ENCODE measurements at places on chromosomes 5 and 9.
A peak's percentile ranks its signal among the peaks of the same experiment; 100 is the strongest.

DNA sequence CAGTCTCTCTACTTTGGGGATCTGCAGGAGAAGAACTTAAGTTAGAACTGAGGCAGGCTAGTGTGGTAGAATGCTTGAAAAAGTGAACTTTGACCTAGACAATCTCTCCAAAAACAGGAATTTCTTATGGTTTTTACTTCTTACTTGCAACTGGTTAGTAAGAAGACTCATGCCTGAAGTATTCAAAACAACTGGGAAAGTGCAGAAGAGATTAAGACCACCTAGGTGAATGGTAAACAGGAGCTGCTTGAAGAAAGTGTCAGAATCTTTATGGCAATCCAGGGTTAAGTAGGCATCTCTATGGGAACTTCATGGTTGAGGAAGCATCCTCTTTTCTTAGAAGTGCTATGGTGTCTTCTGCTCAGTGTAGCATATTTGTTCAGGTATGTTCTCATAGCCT, 428.6 kb upstream of the TLE4 start:
- no peak for DNase-seq

DNA sequence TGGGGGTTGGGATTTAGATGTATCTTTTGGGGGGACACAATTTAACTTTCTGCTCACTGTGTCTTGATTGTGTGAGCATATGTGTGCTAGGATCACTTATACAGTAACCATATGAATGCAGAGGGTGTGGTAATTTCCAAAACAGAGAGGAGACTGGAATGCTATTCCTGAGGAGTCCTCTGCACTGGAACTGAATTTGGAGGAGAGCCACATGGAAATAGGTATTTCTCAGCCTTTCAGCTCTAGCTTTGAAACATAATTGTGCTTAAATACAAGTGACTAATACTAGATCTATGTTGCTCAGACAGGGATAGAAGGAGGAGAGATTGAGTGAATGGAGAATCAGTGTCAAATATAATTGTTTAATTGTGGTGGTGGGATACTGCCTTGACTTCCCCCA, 45.5 kb downstream of the FOCAD start:
- peak; percentile 16 for DNase-seq

DNA sequence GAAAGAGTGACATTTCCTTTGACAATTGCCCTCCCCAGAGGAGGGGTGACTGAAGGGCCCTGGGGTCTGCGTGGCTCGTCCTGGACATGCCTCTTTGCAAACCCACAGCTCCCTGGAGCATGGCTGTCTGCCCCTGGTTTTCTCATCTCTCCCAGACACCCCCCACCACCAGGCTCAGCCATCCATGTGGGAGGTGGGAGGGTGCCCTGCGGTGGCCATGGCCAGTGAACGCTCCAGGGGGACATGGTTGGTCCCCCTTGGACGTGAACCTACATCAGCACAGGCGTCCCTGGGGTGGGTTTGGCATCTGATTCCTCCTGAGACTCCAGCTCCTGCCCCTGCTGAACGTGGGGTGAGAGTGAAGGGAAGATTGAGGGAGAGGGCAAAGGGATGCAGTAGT, 67.7 kb upstream of the LMX1B start:
- DNase-seq: no peak

- DNase-seq: no peak
Observed at GRCh38 chr5:112289465-112289864, 129.6 kb downstream of the EPB41L4A start.

- no peak for DNase-seq
Observed at GRCh38 chr5:74196233-74196632, 444.3 kb downstream of the ENC1 start.

Data from ELR (cell line).